ENCODE measurements at places on chromosomes 6 and 20.
A peak's percentile ranks its signal among the peaks of the same experiment; 100 is the strongest.

DNA sequence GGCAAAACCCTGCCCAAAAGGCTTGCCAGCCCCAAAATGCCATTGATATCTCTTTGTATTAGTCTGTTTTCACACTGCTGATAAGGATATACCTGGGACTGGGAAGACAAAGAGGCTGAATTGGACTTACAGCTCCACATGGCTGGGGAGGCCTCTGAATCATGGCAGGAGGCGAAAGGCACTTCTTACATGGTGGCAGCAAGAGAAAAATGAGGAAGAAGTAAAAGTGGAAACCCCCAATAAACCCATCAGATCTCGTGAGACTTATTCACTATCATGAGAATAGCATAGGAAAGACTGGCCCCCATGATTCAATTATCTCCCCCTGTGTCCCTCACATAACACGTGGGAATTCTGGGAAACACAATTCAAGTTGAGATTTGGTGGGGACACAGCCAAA lies 28.6 kb downstream of the MBOAT1 start:
- DNase-seq: no peak

DNA sequence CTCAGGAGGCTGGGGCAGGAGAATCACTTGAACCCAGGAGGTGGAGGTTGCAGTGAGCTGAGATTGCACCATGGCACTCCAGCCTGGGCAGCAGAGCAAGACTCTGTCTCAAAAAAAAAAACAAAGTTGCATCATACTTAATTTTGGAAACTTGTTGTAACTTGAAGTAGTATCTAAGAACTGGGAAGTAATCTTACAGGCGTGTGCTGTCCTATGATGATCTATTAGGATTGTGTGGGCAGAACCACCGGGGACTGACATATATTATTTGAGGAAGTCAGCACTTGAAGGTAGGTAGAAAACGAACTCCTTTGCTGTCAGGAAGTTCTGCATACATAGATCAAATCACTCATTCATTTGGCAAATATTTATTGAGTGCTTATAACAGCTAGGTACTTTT lies 188.5 kb downstream of the ZNF217 start:
- DNase-seq: no peak

- DNase-seq: no peak
Measured at GRCh38 chr6:54094293-54094692, 16.9 kb upstream of the MLIP start.

DNA sequence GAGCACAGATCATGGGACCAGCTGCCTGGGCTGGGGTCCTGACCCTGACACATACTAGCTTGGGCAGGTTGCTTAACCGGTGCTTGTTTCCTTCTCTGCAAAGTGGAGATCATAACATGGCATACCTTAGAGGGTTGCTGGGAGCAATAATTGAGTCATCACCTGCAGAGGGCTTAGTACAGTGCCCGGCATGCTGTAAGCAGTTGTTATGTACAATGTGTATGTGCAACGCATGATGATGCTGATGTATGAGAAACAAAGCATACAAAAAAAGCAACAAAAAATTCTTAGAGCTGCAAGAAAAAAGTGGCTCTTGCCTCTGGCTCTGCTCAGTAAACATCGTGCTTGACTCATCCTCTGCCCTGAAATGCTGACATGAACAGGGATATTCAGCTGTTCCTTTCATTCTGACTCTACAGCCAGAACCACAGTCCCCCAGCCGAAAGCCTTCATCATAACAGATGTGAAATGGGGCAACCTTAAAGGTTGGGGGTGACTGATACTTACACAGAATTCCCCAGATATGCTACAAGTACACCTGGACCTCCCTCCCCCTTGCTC lies 91.7 kb downstream of the CLIC5 start:
- DNase-seq: peak; percentile 63

DNA sequence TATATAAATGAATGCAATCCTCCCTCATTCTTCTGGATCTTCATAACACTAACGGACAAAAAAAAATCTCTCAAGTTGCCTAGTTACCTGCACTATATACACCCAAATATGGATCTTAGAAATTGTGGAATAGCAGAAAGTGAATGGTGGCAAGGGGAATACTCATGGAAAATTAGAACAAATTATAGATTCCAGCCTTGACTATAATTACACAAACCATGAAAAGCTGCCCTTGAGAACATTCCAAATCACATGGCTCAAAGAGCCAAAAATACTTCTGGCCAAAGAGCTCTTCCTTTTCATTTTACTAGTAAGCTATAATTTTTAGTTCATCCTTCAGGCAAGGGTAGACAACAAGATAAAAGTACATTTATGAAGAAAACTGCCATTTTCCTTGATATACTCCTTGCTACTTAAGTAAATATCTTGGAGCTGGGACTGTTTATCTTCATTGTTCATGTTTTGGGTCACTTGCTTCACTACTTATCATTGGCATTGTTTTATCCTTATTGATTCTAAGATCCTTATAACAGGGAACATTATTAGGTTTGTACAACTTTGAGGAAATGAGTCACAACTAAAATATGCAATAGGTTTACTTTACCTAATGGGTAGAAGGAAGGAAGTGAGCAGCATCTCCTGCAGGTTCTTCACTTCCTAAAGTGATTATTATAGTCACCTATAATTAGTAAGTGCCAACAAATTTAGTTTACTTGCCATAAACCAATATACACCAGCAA lies 6.4 kb upstream of the MTRES1 start:
- DNase-seq: no peak

GRCh38 chr20:41900201-41900691 lies 282.1 kb upstream of the CHD6 start:
- no peak for DNase-seq

Data from EH (cell line).